ENCODE measurements at places on chromosomes 13 and 19. TPM values are rescaled to one million over a fixed set of nuclear protein-coding genes. Genes with fewer than 3 reads are reported as not detected.

The STXBP2 gene
- 215 TPM for total RNA-seq

The DENND1C gene
- total RNA-seq, result 8.0 TPM

The DOCK6 gene
- total RNA-seq, result 102 TPM

The SPTBN4 gene
- total RNA-seq, result 3.5 TPM

The CAPNS1 gene
- 584 TPM for total RNA-seq

The SH2D3A gene
- 28.2 TPM for total RNA-seq

GRCh38 chr13:83839146-83839545 is 43.1 kb downstream of the SLITRK1 start:
- no peak for DNase-seq

DNA sequence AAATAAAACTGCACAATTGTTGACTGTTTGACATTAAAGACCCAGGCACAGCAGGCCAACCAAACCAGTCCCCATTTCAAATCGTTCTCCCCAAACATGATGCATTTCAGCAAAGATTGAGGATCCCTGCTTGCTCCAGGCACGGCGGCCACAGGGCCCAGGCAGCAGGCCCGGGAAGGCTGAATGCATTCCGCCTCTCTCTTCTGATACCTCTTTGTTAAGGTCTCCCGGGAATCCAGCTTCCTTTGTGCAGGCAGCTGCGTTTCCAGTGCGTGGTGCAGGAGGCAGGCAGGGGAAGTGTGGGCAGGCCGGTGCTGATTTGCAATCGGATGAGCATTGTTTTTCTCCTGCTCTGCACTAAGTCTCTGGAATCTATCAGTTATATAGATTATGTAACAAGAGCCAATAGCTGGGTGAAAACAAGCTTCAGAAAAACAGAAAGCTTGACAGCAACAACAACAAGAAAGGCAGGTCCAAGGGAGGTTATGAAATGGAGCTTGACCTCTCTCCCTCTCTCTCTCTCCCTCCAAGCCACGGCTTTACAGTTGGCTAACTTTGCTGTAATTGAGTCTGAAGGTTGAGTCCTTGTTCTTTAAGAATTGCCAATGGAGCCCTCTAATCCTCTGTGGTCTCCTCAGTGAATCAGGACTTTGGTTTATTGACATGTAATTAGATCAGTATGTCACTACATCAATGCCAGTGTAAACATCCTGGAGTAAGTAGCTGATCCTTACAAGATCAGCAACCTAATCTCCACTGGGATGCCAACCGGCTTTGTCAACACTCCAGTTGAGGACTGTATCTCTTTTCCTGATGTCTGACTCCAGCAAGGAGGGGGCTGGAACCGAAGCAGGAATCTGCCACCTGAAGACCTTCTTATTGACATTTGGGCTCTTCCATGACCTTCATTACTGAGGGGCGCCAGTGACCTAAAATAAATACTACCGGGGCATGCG is 338.0 kb downstream of the TEX29 start:
- DNase-seq, result no peak
